ENCODE measurements at places on chromosomes 4 and X. TPM values are rescaled to one million over a fixed set of nuclear protein-coding genes. Genes with fewer than 3 reads are reported as not detected.

Gene PTPN13
- 13.8 TPM for polyA plus RNA-seq

Gene EIF1AX
- polyA plus RNA-seq = 47.9 TPM

Gene ATP8A1
- polyA plus RNA-seq = 4.4 TPM

DNA sequence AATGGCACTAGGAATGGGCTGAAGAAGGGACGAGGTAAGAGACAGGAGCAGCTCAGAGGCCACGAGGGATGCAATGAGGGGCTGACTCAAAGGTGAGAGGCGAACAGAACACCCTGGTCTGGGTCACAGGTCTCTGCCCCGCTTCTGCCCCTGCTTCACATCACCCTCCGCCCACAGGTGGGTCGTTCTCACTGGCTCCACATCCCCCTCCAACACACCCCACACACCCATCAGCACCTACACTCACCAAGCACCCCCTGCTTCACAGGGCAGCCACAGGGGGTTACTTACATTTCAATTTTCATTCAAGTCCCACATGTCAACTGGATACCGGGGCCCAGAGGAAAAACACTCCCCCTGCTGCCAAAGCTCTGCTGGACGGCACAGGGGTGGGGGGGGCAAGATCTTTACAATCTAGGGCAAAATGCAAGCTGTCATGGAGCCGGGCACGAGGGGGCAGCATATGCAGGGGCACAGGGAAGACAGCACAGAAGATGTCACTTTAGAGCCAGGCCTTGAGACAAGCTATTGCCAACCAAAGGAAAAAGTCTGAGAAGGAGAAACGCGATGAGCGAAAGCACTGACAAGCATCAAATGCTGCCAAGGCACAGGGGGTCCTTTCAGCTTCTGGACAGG is 94.0 kb downstream of the AFAP1 start:
- no peak for DNase-seq

DNA sequence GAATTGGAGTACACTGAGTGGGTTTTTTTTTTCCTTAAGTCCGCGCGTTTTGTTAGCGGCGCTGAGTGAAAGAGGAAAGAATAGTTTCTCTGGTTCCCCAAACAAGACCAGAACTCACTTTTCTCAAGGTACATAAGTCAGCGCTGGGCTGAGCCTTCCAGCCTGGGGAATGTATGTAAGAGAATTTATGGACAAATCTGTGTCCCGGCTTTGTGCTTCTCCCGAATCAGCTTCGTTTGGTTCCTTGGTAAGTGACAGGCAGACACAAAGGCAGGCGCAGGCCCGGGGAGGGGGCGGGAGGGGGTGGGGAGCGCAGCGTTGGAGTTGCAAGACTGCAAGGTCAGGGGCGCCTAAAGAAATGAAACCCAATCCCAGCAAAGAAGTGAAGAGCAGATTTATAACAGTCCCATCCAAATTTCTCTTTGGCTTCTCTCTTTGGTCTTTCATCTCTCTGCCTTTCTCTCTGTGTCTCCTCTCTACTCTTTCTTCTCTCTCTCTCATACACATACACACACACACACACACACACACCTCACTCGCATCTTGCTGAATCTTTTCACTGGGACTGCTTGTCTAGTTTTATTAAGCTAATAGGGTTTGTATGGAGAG is 981 bp downstream of the TET2 start:
- DNase-seq = peak; percentile 48

DNA sequence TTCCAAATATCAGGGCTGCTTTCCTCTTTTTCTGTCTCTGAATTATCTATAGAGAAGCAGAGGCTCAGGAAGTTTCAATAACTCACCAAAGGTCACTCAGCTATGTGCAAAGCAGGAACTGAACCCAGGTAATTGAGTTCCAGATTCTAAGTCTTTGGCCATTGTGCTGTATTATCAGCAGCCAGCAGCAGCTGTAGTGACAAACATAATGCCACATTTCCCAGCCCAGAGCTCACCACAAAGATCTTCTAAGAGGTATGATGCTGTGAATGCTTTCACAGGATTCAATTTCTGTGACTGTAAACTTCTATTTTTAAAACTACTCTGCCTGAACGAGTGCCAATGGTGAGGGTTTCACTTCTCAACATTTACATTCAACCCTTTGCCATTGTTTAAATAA is 56.4 kb downstream of the SPOCK3 start:
- no peak for DNase-seq

- DNase-seq = no peak
Measured at GRCh38 chrX:150192816-150193215, 170.3 kb upstream of the MAMLD1 start.

- no peak for DNase-seq
Measured at GRCh38 chr4:169958629-169959028, 67.6 kb downstream of the MFAP3L start.

- no peak for DNase-seq
Measured at GRCh38 chr4:153247116-153247490, 42.9 kb downstream of the TRIM2 start.

Measured in hepatocyte (in vitro differentiated cells).